Cortex of kidney (tissue), 1 donor: ENCODE measurements at places on chromosomes 1 and 21.

- no peak for DNase-seq
Observed at GRCh38 chr1:245084551-245084950, 70.2 kb upstream of the KIF26B start.

DNA sequence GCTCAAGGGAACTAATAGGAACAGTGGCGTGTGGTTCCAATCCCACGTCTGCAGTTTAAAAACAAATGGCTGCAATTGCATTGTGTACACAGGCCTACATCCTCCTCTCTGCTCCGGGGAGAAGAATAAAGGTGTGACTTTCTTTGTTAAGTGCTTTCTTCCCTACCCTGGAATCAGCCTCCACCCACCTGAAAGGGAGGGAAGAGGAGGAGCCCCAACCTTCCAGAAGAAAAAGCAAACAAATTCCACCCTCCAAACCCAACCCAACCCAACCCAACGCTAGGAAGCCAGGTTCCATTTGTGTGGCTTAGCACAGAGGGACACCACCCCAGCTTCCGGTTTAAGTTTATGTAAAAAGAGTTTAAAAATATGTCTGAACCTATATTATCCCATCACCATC is 11.8 kb upstream of the BACE2 start:
- DNase-seq: no peak

- DNase-seq: no peak
Observed at GRCh38 chr21:25960402-25960801, 210.2 kb downstream of the APP start.

GRCh38 chr1:30700528-30701257 is 22.7 kb downstream of the MATN1 start:
- no peak for DNase-seq

DNA sequence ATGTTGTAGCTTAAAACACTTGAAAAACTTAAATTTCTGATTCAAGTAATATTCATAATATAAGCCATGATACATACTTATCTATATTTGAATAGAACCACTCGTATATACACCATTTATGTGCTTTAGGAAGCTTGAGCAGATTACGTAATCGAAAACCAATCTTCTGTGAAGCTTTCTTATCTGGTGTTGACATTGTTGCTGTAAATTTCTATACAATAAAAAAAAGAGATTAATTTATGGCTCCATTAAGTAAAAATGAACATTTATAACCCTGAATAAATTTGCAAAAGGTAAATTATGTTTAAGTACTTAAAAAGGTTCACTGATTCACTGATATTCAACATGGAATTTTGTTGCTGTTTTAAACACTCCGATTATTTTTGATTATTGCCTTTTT is 21.4 kb downstream of the LIN9 start:
- DNase-seq: no peak

- DNase-seq: no peak
Observed at GRCh38 chr1:85398391-85399064, 66.4 kb downstream of the DDAH1 start.

DNA sequence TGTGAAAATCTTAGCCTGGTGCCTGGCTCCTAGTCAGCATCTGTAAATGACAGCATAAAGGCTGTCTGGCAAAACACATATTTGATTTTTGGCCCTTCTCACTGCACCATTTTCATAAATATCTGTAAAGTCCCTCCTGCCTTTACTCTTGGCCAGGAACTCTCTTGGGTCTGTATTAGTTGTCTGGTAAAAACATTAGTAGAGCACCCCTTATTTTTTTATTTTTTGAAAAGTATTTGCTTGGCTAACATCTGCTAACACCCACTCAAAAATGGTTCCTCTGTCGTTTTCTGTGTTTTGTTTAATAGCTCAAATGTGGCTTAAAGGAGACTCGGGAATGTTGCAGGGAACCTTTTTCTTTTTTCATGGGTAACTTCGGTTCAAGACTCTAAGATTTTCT is 293.4 kb downstream of the HMCN1 start:
- no peak for DNase-seq

GRCh38 chr1:181390410-181391077 is 92.8 kb upstream of the CACNA1E start:
- DNase-seq: no peak

- DNase-seq: no peak
Observed at GRCh38 chr1:57307392-57308170, 116.3 kb downstream of the DAB1 start.

- no peak for DNase-seq
Observed at GRCh38 chr1:70487910-70488665, 77.0 kb downstream of the CTH start.

GRCh38 chr1:214004014-214004413 is 16.2 kb downstream of the PROX1 start:
- no peak for DNase-seq

DNA sequence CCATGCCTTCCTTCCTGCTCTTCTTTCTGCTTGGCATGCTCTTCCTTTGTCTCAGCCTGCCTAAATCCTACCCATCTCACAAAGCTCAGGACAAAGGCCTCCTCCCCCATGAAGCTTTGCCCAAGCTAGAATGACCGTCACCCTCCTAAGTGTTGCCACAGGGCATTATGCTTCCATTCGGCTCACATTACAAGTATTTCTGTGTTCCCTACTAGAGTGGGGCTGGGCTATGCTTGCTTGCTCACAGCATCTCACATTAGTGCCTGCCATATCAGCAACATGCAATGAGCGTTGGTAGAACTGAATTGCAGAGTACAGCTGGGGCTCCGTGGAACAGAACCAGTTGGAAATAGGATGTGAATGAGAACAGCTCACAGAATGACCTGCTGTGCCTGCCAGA is 82.8 kb downstream of the CD58 start:
- DNase-seq: no peak

- DNase-seq: no peak
Observed at GRCh38 chr1:231883382-231883781, 256.8 kb downstream of the DISC1 start.

DNA sequence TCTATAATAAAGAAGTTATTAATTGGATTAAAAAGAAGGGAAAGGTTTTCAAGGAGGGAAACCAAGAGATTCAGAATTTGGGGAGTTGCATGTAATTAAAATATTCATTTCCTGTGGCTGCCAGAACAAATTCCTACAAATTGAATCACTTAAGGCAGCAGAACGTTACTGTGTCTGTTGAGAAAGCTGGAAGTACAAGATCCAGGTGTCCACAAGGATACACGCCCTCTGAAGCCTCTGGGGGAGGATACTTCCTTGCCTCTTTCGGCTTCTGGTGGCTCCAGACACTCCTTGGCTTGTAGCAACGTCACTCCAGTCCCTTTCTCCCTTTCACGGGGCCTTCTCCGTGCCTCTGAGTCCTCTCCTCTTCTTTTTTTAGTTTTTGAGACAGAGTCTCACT is 67.9 kb downstream of the KAZN start:
- no peak for DNase-seq

- DNase-seq: no peak
Observed at GRCh38 chr21:32329331-32329730, 30.7 kb downstream of the MRAP start.

DNA sequence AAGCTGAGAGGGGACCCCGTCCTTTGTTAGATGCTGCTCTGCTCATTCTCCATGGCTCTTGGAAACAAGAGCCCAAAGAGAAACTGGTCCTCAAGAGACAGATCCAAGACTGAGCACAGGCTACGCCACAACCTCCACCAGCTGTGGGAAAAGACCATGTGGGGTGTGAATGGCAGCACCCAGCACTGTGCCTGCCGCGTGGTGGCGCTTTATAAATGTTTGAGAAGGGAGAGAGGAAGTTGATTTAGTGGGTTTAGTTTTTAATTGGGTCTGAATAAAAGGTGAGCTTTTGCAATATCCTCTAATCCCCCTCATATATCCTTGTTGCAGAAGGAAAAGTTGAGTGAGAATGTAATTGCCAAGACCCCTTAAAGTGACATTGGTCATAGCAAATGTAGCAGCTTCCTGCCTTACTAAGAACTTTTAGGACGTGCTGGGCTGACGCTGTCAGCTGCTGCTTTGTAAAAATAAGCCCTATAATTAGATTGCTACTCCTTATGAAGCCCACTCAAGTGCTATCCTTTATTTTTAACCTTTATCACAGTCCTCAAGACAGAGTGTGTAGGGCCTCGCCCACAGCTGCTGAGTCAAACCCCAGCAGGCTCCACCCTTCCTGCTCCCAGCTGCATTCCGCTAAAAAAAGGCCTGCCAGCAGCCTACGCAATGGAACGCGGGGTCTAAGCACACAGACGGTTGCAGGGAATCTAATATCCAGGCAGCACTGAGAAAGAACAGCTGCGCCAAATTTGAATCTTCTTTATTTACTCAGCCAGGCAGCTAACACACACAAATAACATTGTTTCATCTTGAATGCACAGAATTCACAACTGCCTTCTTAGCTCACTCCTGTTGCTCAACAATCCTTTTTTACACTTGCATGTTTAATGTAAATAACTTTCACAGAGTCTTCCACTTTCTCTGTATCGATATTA is 47.4 kb upstream of the PRDX6 start:
- no peak for DNase-seq

DNA sequence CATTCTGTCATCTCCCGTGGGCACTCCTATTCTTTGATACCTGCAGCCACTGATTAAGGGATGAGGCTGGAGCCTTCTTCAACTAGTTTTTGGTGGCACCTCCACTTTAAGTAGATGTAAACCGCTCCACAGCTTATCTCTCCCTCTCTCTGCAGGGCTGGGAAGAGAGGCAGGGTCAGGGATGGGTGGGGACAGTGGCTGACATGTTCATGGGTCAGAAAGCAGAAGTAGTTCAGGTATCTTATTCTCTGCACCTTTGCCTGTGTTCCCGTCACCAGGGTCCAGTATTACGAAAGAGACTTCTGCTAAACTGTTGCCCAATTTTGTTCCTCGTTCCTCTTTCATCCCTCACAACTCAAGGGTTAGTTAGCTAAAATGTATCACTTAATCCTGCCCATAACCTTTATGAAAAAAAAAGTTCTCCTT is 51.7 kb upstream of the EDEM3 start:
- no peak for DNase-seq

GRCh38 chr1:110727246-110727645 is 52.5 kb upstream of the KCNA3 start:
- DNase-seq: no peak

GRCh38 chr1:19157653-19158052 is 52.4 kb downstream of the UBR4 start:
- no peak for DNase-seq

DNA sequence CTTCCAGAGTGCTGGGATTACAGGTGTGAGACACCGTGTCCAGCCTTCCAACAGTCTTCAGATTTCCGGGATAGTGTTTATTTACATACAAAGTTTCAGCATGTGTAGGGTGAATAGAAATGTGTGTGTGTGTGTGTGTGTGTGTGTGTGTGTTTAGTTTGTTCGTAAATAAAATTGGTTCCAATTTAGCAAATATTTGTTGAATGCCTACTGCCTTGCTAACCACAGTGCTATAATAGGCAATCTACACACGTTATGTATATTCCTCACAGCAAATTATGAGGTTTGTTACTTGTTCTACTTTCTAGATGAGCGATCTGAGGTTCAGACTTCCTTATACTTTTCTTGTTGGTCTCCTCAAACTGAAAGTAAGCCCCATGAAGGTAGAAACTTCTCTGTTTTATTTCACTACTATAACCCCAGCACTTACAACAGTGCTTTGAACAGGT is 32.8 kb upstream of the EPS15 start:
- no peak for DNase-seq
